Stimulated activated CD8-positive, alpha-beta memory T cell treated with anti-CD3 and anti-CD28 coated beads, Interleukin-7, amount 100 ng/mL, for 24 hours (primary cell): ENCODE measurements at places on chromosomes 5 and 9.

- DNase-seq: no peak
Measured at GRCh38 chr9:110538647-110539041, 40.9 kb downstream of the SVEP1 start.

GRCh38 chr9:3696368-3696767 is 170.6 kb upstream of the RFX3 start:
- no peak for DNase-seq

DNA sequence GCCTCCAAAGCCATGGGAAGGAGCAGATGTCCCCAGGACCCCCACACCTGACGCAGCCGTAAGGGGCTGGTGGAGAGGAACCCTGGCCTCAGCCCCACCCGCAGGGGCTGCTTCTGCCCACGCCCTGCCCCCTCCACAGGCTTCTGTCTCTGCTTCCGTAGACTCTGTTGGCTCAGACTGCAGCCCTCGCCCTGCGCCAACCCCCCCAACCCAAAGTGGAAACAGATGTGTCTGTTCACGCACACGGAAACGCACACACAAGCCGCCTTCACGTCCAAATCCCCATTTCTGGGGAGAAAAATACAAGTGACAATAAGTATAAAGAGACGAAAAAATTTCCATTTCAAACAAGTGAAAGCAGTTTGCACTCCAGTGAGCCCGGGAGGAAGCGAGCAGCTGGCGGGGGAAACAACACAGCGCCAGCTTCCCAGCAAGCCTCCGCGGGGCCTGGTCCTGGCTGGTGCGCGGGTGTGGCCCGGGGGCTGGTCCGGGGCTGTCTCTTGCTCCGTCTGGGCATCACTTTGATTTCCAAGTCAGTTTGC is 32.6 kb upstream of the RXRA start:
- no peak for DNase-seq

GRCh38 chr9:73143711-73144328 is 7.8 kb upstream of the ANXA1 start:
- DNase-seq: no peak

GRCh38 chr5:125786021-125786420 is 637.2 kb upstream of the GRAMD2B start:
- no peak for DNase-seq

GRCh38 chr9:88829276-88829675 is 162.0 kb upstream of the S1PR3 start:
- DNase-seq: no peak
